Activated naive CD4-positive, alpha-beta T cell (primary cell): ENCODE measurements at places on chromosomes 12 and 14.

DNA sequence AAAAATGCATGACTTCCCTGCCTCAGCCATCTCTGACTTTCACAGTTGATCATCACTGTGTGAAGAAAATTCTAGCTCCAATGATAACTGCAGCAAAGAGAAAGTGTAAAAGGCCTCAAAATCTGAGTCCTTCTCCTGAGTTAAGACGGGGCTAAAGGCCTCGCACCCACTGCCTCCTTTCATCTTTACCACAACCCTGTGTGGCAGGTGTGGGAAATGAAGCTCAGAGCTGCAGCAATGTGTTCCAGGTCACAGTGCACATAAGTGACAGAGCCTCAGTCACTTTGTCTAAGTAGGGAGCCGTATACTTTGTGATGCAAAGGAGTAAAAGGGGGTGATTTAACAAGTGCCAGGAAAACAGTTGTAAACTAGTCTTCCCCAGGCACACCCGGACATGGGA, 144.7 kb upstream of the TMCC3 start:
- DNase-seq, result no peak

DNA sequence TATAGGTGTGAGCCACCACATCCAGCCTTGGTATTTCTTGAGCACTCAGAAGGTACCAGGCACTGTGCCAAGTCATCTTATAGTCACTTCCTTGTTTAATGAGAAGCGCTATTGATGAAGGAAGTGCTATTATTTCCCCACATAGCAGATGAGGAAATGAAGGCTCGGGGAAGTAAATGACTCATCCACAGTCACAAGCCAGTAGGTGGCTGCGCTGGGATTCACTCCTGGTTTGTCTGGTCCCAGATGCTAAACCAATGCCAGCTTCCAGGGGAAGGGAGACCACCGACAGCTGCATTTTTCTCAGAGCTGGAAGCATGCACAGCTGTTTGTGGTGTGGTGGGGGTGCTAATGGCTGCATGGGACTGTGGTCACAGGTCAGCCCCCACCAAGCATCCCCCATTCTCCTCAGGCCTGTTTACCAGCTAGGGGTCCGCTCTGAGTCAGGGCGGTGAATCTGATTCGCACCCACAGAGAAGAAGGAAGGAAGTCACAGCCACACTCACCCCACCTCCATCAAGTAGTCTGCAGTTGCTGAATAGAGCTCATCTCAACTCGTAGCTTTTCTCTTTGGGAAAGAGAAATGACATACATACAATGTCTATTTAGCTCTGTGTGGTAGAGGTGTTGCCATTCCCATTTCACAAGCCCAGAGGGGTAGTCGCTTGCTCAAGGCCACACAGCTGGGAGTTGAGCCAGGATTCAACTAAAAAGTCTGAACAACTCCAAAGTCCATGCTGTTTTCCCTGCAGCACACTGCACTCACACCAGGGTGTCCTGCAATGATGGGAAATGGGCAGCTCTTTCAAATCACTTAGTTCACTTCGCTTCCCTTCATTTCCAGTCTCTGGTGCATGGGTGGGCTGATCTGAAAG, 6.3 kb upstream of the LTBP2 start:
- no peak for DNase-seq

- DNase-seq, result no peak
Observed at GRCh38 chr12:104963757-104964156, 5.7 kb upstream of the SLC41A2 start.

GRCh38 chr14:77570706-77571268, 45.6 kb downstream of the SPTLC2 start:
- DNase-seq, result no peak

DNA sequence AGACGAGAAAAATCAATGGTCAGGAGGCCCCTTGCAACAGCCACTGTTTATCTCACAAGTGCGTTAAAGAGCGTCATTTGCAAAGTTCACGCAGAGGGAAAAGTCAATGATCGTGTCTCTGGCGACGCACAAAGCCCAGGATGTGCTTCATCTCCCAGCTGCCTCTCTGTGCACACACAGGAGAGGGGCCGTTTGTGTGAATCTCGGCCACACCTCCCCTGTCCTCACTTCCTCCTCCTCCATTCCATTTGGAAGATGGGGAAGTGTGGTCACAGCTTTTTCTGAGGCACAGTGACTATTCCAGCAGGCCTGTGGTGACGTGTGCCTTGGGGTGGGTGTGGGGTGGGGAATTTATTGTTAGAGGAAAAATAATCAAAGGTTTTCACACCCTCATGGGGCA, 90.4 kb downstream of the RBM19 start:
- DNase-seq, result no peak

DNA sequence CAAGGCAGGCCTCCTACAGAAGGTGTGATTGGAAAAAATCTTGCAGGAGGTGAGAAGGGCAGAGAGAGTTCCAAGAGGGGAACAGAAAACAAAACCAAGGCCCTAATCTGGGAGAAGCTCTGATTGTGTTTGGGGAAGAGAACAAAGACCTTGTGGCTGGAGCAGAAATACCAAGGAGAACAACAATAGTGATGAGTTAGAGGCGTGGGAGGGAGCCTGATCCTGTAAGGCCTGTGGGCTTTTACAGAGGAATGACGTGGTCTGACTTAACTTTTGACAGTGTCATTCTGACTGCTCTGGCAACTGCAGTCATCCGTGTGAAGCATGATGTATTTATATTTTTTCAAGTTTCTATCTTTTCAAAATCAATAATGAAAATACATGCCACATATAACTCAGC, 200.6 kb downstream of the ANO4 start:
- no peak for DNase-seq

- DNase-seq, result no peak
Observed at GRCh38 chr12:125185311-125185739, 120.1 kb downstream of the AACS start.

DNA sequence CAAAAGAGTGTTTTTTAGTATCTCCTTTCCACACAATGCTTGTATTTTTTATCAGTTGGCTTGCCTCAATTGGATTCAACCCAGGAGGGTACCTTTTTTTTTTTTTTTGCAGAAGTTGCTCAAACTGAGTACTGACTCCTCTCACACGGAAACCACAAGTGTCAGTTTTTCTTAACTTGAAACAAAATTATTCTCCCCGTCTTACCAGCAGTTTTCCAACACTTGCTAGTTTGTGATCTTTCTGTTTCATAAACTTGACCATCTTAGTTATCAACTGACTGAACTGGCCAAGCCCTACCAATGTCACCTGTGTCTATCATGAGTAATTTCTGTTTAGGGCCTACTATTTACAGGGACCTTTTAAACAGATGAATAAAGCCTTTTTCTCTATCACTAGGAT, 34.1 kb upstream of the ITPR2 start:
- no peak for DNase-seq

DNA sequence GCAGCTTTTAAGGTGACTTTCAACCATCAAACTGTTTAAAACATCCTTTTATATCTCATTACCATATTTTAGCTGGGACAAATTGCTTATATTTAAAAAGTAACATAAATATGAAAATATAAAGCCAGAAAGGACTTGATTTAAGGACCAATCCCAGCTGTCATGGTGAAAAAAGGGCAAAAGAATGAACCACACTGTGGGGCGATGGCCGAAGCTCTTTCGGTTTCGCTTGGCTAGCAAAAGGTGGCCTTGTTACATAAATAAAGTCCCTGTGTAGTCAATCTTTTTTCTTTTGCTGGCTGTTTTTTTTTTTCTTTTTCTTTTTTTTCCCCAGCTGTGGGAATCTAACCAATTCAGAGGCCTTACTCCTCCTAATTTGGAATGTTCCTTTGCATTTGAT, 50.9 kb downstream of the FBXO33 start:
- DNase-seq, result no peak

- DNase-seq, result no peak
Observed at GRCh38 chr14:100566119-100566518, 21.1 kb downstream of the BEGAIN start.

DNA sequence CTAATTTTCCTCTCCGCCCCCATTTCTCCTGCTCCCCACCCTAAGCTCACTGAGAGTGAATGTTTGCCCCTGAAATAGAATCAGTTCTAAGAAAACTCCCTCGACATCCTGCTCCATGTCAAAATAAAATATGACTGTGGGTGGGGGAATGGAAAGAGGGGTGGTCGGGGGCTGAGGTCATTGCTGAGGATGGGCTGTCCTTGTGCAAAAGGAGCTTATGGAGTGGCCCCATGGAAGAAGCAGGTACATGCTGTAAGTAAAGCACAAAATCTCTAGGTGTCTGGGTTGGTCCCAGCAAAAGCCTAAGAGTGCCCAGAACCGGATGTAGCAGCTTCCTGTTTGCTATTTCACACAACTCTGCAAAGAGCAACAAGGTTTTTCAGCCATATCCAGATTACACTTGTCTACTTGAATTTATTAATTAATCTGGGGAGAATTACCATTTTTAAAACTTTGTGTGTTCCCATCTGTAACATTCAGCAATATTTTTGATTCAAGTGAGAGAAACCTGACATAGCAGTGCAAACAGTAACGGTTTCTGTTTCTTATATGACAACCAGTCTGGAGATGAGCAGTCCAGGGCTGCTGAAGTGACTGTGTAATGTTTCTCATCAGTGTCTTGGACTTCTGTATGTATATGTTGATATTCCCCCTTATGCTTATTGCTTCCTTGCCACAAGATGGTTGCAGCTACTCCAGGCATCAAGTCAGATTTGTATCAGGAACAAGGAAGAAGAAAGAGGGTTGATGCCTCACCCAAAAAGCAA, 40.4 kb upstream of the GZMB start:
- DNase-seq, result no peak

- DNase-seq, result no peak
Observed at GRCh38 chr14:93044121-93044520, 71.6 kb downstream of the ITPK1 start.

GRCh38 chr12:6390084-6390799, 6.3 kb downstream of the LTBR start:
- DNase-seq, result no peak

DNA sequence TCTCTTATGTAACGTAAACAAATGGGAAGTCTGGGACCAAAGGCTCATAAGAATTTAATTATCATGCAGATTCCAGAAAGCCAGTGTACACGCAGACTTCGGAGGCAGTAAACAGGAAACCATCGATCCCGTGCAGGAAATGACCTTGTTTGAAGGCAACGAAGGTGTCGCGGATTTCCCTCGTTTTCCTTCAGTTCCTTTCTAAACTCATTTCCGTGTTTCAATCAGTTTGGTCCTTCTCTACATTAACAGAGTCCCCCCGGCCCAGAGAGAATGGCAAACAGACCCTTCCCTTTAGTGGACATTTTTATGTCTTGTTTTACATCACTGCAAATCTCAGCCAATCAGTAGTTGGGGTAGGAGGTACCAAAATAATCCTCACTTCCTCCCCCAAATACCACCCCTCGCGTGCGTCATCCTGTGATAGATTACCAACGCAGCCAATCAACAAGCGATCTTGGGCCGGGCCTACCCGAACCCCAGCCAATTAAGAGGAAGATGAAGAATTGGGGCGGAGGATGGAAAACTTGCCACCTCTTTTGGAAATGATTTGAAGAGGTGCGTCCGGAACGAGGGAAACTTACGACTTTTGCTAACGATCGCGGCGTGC, 6.1 kb upstream of the FOXJ2 start:
- DNase-seq, result peak; percentile 87

- no peak for DNase-seq
Observed at GRCh38 chr12:54958048-54958658, 26.4 kb downstream of the TESPA1 start.

GRCh38 chr12:115204957-115205754, 521.2 kb upstream of the TBX3 start:
- no peak for DNase-seq

GRCh38 chr12:115030017-115030416, 346.0 kb upstream of the TBX3 start:
- no peak for DNase-seq

DNA sequence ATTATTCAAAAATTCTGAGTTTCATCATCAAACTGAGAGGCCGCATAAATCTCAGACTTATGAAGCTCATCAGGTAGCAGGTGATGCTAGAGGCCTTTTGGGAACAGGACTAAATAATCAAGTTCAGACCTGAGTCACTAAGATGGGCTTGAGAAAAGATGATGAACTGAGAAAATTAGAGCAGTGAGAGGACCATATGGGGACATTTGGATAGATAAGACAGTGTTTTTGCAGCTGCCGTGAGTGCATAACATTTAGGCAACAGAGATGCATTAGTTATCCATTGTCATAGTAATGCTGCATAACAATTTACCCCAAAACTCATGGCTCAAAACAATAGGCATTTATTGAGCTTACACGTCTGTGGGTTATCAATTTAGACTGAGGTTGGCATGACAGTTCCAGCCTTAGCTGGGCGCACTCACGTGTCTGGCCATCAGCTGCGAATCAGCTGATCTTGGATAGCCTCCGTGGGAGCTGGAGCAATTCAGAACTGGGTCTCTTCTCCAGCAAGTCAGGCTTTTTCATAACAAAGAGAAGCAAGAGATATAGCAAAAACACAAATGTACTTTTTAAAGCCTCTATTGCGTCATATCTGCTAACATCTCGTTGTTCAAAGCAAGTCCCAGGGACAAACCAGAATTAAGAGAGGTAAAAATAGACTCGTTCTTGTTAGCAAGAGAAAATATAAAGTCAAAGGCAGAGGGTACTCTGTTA, 72.8 kb downstream of the CAPZA3 start:
- no peak for DNase-seq

GRCh38 chr14:95667249-95667693, 19.0 kb upstream of the TCL1B start:
- DNase-seq, result no peak

- no peak for DNase-seq
Observed at GRCh38 chr14:54533100-54533499, 23.4 kb downstream of the CGRRF1 start.

DNA sequence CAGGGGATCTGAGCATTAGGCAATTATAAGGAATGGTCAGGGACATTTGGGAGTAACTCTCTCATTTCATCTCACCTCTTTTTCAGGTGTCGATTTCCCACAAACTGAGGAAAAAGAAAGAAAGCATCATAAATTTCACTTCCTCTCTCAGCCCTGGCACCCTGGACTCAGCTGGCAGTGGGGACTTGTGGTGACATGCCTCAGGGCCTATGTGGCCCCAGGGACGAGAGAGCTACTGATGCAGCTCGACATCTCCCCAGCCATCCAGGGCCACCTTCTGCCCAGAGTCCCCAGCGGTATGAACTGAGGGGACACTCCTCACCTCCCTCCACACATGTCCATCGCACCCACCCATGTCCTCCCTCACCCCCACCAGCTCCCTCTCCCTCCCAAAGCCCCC, 11.7 kb downstream of the TNFRSF1A start:
- DNase-seq, result no peak
